ENCODE measurements at places on chromosomes 3 and 15. TPM values are rescaled to one million over a fixed set of nuclear protein-coding genes. Genes with fewer than 3 reads are reported as not detected.

The KATNBL1 gene
- total RNA-seq = 33.1 TPM

The PLA2G4F gene
- not detected for total RNA-seq

The SLC22A13 gene
- total RNA-seq = not detected

The CHRFAM7A gene
- total RNA-seq = 6.7 TPM

The CHRNA5 gene
- total RNA-seq = 38.2 TPM

The GOLGA6A gene
- total RNA-seq = 0.08 TPM

The TF gene
- 0.93 TPM for total RNA-seq

The SCAANT1 gene
- total RNA-seq = not detected

The ZBTB20 gene
- total RNA-seq = 1.1 TPM

The ARNT2 gene
- 15.9 TPM for total RNA-seq

The GRAMD2A gene
- total RNA-seq = not detected

The PRSS50 gene
- total RNA-seq = not detected

The DUOXA2 gene
- not detected for total RNA-seq

The CTXN2 gene
- not detected for total RNA-seq

The PPP1R14D gene
- total RNA-seq = 0.28 TPM

The ADAMTS17 gene
- total RNA-seq = not detected

The SV2B gene
- total RNA-seq = 0.10 TPM

The RBPMS2 gene
- total RNA-seq = 9.5 TPM

The OCA2 gene
- 0.18 TPM for total RNA-seq

The TERC gene
- total RNA-seq = not detected

The GOLGA8R gene
- total RNA-seq = 0.15 TPM

The DAZL gene
- total RNA-seq = not detected

The HIGD1A gene
- 28.8 TPM for total RNA-seq

The LSAMP gene
- not detected for total RNA-seq

The STRIT1 gene
- total RNA-seq = not detected

The CYP1A1 gene
- total RNA-seq = 1.9 TPM

The KIF7 gene
- total RNA-seq = 5.7 TPM

The ANKRD63 gene
- total RNA-seq = not detected

The CDC25A gene
- 12.3 TPM for total RNA-seq

The FOXB1 gene
- total RNA-seq = not detected

The LRRN1 gene
- not detected for total RNA-seq

The ILDR1 gene
- total RNA-seq = not detected

The EPHB3 gene
- 0.23 TPM for total RNA-seq

The HRH1 gene
- 10.2 TPM for total RNA-seq

The MYO5A gene
- total RNA-seq = 30.6 TPM

The HTR3E gene
- not detected for total RNA-seq

The MYO1E gene
- total RNA-seq = 168 TPM

The C3orf62 gene
- 1.5 TPM for total RNA-seq

The GPR149 gene
- total RNA-seq = not detected

The CRYGS gene
- total RNA-seq = 0.44 TPM

The KAT2B gene
- 5.9 TPM for total RNA-seq

The COL6A5 gene
- not detected for total RNA-seq

The AHSG gene
- not detected for total RNA-seq

The MAP1A gene
- 0.96 TPM for total RNA-seq

The BNC1 gene
- 0.47 TPM for total RNA-seq

The SEMA7A gene
- 2.9 TPM for total RNA-seq

The PIGZ gene
- total RNA-seq = 1.6 TPM

The TMOD2 gene
- total RNA-seq = 2.1 TPM

The CLDN18 gene
- total RNA-seq = not detected

The SERINC4 gene
- 0.10 TPM for total RNA-seq
